ENCODE measurements at places on chromosomes 2 and 18.

DNA sequence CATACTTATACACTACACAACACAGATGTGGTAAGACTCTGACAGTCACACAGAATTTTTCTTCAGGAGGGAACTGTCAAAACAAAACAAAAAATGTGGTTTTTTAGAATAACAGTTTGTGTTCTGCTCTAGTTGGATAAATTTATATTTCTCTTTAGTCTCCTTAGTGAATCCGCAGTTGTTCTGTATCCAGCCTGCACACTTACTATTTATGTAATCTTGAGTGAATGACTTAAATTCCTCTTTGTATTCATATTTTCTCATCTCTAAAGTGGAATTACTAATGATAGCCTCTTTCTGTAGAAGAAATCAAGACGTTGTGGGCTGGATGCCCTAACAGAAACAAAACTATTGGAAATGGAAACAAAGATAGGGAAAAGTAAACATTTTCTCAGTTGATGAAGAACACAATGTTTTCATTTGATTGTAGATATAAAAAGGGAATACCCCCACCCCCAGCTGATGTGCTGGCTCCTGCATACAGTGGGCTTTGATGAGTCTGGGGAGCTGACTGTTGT, 375.2 kb downstream of the TRIB2 start:
- DNase-seq, result no peak

DNA sequence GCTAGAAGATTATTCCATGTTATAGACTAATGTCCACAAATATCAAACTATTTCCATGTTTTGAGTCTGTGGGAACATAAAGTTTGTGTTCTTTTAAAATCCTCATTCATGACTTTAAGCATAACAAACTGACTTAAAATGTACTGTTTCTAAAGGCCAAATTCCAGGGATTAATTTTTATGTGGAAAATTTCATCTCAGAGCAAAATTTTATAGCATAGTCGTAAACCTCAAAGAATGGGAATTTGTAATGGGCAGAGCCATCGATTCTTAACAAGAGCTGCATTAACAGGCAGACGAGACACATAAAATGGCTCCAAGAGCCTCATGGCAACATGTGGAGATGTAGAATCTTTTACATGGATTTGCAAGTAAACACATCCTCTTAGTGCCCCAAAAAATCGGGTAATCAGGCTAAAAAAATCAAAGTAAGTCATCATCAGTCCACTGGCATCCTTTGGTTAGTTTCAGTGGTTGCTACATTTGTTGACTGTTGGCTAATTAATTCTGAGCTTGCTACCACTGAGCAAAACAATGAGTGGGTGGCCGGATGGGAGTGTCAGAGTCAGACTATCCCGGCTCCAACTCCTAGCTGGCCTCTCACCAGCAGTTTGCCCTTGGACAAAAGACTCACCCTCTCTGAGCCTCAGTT, 119.6 kb downstream of the FAM210A start:
- no peak for DNase-seq

GRCh38 chr2:145020139-145020538, 500.2 kb upstream of the ZEB2 start:
- no peak for DNase-seq

GRCh38 chr18:48697441-48697840, 158.6 kb downstream of the CTIF start:
- no peak for DNase-seq

DNA sequence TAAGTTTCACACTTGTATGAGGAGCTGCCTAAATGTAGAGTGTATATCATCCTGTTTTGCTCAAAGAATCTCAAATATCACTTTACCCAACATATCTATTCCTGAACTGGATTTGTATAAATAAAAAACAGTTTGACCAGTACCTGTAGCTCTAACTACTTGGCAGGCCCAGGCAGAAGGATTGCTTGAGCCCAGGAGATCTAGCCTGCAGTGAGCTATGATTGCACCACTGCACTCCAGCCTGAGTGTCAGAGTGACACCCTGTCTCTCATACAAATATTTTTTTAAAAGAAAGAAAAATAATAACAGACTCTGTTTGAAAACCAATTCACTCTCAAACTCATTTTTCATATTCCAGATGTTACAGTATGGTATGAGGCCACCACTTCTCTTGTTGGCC, 7.7 kb upstream of the LIMS2 start:
- no peak for DNase-seq

- no peak for DNase-seq
Observed at GRCh38 chr2:129376426-129377077, 602.9 kb upstream of the RAB6C start.

- DNase-seq, result no peak
Observed at GRCh38 chr2:69641887-69642708, 1.4 kb downstream of the AAK1 start.

GRCh38 chr18:6956495-6956894, 161.1 kb downstream of the LAMA1 start:
- DNase-seq, result no peak

GRCh38 chr2:85213404-85213803, 80.2 kb downstream of the TCF7L1 start:
- no peak for DNase-seq

- no peak for DNase-seq
Observed at GRCh38 chr2:12318427-12319057, 398.2 kb upstream of the TRIB2 start.

DNA sequence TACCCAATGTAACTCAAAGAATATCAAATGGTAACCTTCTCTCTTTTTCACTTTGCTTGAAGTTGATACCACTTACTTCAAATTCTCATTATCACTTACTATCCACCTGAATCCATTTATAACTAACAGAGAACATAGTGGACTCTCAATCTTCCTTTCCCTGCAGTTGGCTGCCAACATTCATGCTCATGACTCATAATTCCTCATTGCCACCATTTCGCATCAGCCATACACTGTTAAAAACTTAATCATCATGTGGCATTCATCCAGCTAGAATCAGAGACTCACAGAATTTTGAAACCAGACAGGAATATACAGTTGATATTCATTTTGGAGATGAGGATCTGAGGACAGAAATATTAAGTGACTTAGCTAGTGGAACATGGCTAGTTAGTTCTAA, 56.8 kb downstream of the SLC4A10 start:
- no peak for DNase-seq

DNA sequence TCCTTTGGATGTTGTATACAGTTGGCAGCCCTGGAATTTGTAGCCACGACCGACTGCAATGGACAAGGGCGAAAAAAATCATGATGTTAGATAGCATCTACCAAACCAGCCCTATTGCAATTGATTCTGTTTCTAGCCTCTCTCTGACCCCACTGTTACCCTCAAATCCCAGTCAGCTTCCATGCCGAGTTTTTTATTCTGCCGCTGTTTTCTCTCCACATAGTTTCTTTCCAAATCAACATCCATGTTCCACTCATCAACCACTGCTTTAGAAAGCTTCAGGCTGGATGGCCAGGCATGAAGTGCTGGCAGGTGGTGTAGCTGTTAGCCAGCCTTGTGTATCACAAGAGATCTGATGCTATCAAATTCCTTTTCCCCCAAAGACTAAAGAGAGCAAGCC, 272.8 kb downstream of the FIGN start:
- no peak for DNase-seq
